ENCODE measurements at places on chromosomes 4 and X. TPM values are rescaled to one million over a fixed set of nuclear protein-coding genes. Genes with fewer than 3 reads are reported as not detected.

The EGF gene
- total RNA-seq = 1.3 TPM

The RBPJ gene
- total RNA-seq = 65.1 TPM

The PRDM8 gene
- 31.2 TPM for total RNA-seq

GRCh38 chr4:3355266-3355748 is 62.5 kb downstream of the RGS12 start:
- ATAC-seq = no peak

- ATAC-seq = no peak
Measured at GRCh38 chr4:173130687-173131086, 37.9 kb upstream of the GALNT7 start.

DNA sequence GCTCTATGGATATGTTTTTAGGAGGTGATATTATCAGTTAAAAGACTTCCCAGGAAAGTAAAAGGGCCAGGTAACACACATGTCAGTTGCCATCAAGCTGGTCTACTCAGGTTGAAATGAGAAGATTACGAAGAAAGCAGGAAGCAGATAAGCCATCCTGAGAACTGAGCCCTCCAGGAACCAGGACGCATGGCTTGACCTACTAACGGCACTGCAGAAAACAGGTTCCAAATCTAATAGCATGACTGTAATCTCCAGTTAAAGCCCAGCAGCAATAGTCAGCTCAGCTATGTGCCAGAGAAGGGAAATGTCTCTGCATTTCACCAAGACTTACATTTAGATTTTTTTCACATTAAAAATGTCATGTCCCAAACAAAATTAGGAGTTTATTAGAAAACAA is 77.9 kb downstream of the APBB2 start:
- ATAC-seq = no peak

The OTC gene
- 0.94 TPM for total RNA-seq

DNA sequence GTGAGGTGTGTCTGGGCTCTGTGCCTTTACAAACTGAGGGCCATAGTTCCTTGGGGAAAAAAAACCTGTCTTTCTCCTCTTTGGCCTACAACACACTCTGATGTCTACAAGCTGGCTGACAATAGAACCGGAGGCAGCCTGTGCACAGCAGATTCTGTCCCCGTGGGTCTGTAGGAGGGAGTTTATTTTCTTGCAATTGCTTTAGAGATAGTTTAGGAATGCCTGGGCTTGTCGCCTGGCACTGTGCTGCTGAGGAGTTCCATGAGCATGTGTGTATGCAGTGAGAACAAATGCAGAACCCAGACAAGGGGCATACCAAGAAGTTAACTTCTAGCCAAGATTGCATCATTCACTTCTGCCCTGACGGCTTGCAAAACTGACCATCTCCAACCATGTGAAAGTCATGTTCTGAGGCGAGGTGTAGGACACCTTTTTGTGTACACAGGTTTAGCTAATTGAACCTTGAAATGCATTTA is 54.1 kb downstream of the CCNI start:
- peak; percentile 76 for ATAC-seq

DNA sequence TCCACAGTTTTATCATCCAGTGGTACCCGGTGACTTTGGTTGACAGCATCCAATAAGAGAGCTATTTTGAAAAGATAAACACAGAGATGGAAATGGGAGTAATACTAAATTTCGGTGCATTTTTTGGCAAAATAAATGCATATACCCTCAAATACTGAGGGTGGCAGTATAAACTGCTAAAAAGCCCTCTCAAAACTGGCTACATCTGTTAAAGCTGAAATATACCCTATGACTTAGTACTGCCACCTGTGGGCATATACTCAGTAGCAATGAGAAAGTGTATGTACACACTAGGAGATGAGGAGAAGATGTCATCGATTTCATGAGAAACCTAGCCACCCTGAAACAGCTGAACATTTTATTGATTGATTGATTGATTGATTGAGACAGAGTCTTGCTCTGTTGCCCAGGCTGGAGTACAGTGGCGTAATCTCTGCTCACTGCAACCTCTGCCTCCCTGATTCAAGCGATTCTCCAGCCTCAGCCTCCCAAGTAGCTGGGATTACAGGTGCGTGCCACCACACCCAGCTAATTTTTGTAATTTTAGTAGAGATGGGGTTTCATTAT is 12.2 kb upstream of the TMEM128 start:
- ATAC-seq = no peak

The STIM2 gene
- total RNA-seq = 10.7 TPM

The HERC5 gene
- 5.9 TPM for total RNA-seq

- no peak for ATAC-seq
Measured at GRCh38 chr4:150886597-150886996, 128.5 kb downstream of the LRBA start.

GRCh38 chrX:21940356-21940829 is at the start of gene SMS:
TSS of gene SMS (plus strand) at chrX:21940709. CDS start at chrX:21940825, 116 bp downstream.
- peak; percentile 94 for ATAC-seq

DNA sequence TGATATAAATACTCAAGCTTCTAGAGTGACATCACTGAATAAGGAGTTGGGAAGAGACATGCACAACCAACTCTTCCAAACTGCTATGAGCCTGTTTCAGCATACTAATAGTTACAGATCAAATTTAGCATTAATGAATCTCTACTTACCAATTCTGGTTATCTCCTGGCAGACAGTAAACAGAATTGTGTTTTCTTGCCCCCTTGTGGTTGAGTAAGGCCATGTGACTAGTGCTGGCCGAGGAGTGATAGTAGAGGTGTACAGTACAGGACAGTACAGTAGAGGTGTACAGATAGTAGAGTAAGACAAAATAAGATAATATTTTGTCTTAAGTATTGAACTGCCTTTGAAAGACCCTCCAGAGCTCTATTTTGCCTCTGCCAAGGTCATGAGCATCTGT is 681.4 kb downstream of the GABRG1 start:
- ATAC-seq = no peak

The TLR8 gene
- 2.7 TPM for total RNA-seq

GRCh38 chr4:7703688-7704087 is 236.0 kb downstream of the AFAP1 start:
- no peak for ATAC-seq

GRCh38 chrX:47148946-47149345 is 3.9 kb downstream of the RBM10 start:
- no peak for ATAC-seq

GRCh38 chr4:78764498-78764961 is 11.6 kb upstream of the BMP2K start:
- ATAC-seq = no peak

- peak; percentile 51 for ATAC-seq
Measured at GRCh38 chr4:110869862-110870572, 247.1 kb upstream of the PITX2 start.

GRCh38 chr4:75514949-75515612 is 808 bp downstream of the THAP6 start:
- ATAC-seq = no peak

The NAP1L2 gene
- 4.1 TPM for total RNA-seq

DNA sequence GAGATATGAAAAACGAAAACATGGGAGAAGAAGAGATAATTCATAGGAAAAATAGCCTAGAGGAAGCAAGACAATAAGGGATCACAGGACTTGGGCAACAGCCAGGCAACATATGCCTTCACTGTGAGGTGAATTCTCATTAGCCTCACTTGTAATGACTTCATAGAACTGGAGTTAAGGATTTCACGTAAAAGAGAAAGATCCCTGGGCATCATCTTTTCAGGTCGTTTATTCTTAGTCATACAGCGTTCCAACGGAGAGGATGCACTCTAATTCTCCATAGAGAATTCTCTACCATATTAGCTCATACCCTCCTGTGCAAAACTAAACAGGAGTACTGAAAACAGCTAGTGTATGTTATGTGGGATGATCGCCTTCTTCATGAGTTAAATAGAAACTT is 1.4 kb downstream of the PRKG2 start:
- ATAC-seq = no peak

The SAGE1 gene
- total RNA-seq = not detected

DNA sequence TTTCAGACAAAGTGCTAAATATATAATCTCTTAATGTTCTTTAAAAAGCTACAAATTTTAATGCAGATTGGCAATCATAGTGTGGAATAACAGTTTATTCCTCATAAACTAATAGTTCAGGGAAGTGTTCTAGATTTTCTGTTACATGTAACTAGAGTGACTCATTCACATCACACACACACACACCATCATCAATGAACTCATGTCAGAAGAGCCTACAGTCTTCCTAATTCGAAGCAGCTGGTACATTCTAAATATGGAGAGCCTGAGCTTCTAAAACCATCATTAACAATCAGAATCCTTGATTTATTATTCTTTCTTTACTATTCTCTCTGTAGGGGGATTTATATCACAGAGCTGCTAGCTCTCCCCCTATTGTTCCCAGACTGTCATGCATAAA is 49.6 kb downstream of the DKK2 start:
- ATAC-seq = no peak

The RENBP gene
- 15.0 TPM for total RNA-seq

DNA sequence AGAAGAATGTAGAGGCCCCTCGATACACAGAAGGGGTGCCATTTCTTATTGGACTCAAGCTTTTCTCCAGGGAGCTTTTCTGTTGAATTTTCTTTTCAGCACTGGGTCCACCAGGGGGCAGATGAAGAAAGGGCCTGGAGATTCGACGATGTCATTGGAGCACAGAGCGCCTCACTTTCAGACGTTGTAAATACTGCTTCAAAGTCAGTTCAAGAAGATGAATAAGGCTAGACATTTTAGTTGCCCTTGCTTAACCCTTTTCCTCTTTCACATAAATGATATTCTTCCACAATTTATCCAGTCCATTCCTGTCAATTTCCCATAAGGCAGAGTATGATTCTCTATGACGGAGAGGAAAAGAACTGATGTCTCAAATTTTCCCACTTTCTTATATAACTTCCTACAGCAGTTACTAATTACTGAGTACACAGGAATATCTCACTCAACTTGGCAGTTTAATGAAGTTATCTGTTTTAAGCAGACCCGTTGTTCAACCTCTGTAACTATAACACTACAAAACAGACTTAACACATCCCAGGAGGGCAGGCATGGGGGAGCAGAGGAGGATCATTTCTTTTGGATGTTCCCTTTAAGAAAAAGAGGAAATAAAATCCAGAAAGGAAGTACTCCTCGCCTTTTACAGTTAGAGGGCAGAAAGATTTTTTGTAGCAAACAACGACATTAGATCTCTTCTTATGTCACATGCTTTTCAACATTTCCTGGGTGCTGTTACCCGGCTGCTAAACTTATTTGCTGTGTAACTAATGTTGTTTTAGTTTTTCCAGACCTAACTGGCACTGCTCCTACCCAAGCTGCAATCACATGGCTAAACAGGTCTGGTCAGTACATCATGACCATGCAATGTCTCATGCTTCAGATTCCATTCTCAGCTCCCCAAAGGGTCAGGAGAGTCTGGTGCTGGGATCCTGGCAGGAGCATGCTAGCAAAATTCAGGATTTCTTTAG is 12.2 kb upstream of the CENPU start:
- peak; percentile 95 for ATAC-seq

The PWWP3B gene
- 1.1 TPM for total RNA-seq

GRCh38 chr4:41287852-41288251 is 31.1 kb downstream of the UCHL1 start:
- no peak for ATAC-seq

DNA sequence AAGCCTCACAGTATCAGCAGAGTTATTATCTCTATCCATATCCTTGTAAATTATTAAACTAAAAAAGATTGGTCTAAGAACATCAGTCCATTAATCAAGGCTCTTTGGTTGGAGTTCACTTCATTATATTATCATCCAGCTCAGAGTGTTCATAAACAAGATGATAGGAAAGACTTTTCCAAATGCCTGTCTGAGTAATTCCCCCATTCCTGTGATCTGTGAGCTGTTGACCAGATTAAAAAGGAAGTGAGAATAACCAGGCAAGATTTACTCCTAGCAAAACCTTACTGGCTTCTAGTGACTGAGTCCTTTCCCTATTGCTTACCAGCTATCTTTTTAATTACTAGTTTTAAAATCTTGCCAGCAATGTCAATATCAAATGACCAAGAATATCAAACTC is 14.9 kb downstream of the PKD2 start:
- ATAC-seq = no peak

GRCh38 chrX:107849747-107850421 is 24.2 kb downstream of the MID2 start:
- ATAC-seq = no peak

The ADAMTS3 gene
- total RNA-seq = 0.31 TPM

GRCh38 chr4:78592088-78592783 is 40.7 kb downstream of the ANXA3 start:
- ATAC-seq = no peak

DNA sequence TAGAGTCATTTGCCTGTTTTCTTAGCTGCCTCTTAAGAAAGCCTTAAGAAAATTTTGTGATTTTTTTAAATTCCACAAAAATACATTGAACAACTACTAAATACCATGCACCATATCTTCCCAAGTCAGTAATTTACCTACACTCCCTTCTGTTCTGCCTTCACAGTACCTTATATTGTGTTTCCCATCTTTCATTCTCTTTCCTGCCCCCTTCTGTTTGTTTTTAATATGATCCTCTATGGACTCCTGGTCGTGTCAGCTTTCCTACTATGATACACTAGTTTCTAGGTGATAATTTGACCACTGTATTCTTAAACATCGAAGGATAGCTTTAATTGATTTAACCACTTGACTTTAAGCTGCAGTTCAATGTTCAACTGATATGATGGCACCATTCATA is 297.7 kb upstream of the HAND2 start:
- no peak for ATAC-seq

The GLRA3 gene
- not detected for total RNA-seq

- no peak for ATAC-seq
Measured at GRCh38 chrX:50971395-50971794, 60.9 kb downstream of the BMP15 start.

- no peak for ATAC-seq
Measured at GRCh38 chr4:186588503-186588902, 33.1 kb upstream of the MTNR1A start.

DNA sequence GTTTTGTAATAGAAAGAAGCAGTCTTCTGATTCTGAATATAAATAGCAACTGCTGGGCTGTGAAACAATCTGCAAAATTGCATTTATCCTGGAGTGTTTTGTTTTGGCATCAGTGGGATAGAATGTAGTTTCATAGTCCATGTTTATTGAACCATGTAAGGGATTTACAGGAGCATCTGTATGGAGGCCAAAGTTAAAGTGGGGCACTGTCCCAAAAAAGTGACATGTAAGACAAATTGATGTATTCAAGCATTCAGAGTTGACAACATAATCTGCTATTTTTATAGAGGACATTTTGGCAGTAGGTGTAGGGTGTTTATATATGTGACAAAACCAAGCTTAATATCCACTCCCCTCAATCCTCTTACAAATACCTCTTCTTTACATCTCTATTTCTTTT is 200.5 kb upstream of the ANK2 start:
- ATAC-seq = no peak

The HAUS7 gene
- total RNA-seq = 29.5 TPM

Data from gastroesophageal sphincter (tissue), 4 donors.